ENCODE measurements at places on chromosomes 7 and 10. TPM values are rescaled to one million over a fixed set of nuclear protein-coding genes. Genes with fewer than 3 reads are reported as not detected.

Gene CLDN3
- total RNA-seq, result not detected

Gene NANOS1
- 0.73 TPM for total RNA-seq

Gene CTAGE15
- not detected for total RNA-seq

Gene C10orf67
- 0.18 TPM for total RNA-seq

Gene VGF
- total RNA-seq, result 0.14 TPM

Gene YWHAG
- total RNA-seq, result 62.5 TPM

Gene LRIT2
- not detected for total RNA-seq

Gene TMEM130
- not detected for total RNA-seq

Gene CPN1
- total RNA-seq, result not detected
